ENCODE measurements at places on chromosomes 1 and 21.

DNA sequence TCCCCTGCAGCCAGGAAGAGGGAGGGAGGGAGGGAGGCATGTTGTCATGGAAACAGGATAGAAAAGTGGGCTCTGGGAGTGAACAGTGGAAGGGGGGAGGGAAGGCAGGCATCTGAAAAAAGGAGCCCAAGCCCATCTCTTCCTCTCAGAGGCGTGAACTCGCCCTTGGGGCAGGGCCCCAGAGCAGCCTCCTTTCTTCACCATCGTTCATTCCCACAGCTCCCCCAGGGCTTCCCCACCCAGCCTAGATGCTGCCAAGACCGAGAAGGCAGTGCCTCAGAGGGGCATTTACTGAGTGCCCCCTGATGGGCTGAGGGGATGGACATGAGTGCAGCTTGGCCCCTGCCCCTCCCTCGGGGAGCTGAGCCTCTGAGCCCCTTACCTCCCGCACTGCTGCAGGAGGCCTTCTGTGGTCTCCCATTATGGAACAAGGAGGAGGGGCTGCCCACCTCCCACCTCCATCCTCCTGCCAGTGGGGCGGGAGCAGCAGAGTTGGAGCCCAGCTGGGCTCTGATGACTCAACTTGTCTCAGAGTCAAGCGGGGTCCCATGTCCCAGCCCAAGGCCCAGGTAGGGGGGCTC, 39.1 kb upstream of the KIF21B start:
- no peak for DNase-seq

DNA sequence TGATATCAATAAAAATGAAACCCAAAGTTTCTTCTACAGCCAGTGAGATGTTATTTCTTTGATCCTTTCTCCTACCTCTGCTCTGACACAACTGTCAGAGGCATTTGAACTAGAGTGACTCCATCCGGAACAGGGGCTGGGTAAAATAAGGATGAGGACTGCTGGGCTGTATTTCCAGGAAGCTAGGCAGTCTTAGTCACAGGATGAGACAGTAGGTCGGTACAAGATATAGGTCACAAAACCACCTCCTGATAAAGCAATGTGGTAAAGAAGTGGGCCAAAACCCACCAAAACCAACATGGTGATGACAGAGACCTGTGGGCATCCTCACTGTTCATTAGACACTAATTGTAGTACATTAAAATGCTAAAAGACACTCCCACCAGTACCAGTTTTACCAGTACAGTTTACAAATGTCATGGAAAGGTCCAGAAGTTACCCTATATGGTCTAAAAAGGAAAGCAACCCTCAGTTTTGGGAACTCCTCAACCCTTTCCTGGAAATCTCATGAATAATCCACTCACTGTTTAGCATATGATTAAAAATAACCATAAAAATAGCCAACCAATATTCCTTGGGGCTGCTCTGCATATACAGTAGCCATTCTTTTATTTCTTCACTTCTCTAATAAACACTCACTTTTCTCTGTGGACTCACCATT, 96.7 kb downstream of the GABPA start:
- no peak for DNase-seq

- DNase-seq = no peak
These were observed 2.9 kb upstream of the ITGB2 start for GRCh38 chr21:44923480-44924084.

- DNase-seq = no peak
These were observed 21.6 kb downstream of the ZBTB17 start for GRCh38 chr1:15954316-15954715.

DNA sequence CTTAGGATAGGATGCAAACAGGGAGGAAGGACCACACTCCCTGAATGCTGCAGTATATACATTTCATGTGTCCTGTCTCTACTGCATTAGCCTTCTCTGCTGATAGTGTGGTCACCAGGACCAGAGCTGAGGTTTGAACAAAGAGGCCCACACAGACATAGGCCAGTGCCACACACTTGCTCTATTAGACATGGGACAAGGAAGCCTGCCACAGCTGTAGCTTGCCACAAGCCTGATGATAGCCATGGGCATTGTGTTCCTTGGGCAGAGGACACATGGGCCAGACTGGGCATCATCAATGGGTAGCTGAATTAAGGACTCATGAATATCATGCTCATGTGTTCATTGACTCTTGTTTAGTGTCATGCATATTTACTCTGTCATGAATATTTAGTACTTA, 10.4 kb downstream of the CAMSAP2 start:
- no peak for DNase-seq

DNA sequence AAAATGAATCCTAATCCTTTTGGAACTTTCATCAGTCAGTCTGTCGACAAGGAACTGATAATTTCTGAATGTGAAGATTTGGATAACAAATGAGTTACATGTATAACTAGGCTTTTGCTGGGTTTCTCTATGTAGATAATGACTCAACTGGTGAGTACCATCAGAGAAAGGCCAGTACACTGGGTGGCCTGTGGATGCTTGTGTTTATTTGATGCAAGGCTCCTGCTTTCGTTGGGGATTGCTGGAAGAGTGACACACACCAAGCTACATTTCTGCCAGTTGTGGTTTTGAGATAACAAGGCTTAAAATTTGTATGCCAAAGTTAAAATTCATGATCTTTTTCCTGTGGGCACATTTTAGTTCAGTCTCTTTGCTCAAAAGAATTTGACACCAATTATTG, 115.7 kb upstream of the UBE2U start:
- no peak for DNase-seq

GRCh38 chr1:118209648-118210047, 24.6 kb upstream of the SPAG17 start:
- no peak for DNase-seq

DNA sequence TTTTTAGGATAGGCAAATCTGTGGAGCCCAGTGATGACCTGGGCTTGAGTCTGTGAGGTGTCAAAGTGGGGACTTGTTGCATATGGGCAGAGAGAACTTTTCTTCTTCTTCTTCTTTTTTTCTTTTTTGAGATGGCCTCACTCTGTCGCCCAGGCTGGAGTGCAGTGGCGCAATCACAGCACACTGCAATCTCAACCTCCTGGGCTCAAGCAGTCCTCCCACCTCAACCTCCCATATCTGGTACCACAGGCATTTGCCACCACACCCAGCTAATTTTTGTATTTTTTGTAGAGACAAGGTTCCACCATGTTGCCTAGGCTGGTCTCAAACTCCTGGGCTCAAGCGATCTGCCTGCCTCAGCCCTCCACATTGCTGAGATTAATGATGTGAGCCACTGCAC, 80.3 kb downstream of the RD3 start:
- no peak for DNase-seq

GRCh38 chr1:24857507-24858133, 72.5 kb downstream of the RUNX3 start:
- no peak for DNase-seq

- no peak for DNase-seq
These were observed 5.8 kb upstream of the CHI3L2 start for GRCh38 chr1:111221633-111222291.

GRCh38 chr1:212769459-212770167, 22.0 kb downstream of the NSL1 start:
- no peak for DNase-seq

- DNase-seq = no peak
These were observed 102.7 kb upstream of the CD55 start for GRCh38 chr1:207218512-207219362.

DNA sequence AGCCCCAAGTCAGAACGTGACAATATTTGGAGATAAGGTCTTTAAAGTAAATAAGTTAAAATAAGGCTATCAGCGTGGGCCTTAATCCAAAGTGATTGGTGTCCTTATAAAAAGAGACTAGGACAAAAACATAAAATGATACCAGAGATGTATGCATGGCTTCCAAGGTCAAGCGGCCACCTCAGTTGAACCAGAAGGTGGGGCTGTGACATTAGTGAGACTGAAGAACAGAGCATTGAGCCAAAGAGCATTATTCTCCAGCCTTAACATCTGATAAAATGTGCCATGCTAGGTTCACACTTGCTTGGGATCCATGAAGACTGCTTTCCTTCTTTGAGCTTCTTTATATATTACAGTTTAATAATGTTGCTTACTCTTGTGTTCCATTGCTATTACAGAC, 554.6 kb downstream of the PLA2G4A start:
- no peak for DNase-seq

DNA sequence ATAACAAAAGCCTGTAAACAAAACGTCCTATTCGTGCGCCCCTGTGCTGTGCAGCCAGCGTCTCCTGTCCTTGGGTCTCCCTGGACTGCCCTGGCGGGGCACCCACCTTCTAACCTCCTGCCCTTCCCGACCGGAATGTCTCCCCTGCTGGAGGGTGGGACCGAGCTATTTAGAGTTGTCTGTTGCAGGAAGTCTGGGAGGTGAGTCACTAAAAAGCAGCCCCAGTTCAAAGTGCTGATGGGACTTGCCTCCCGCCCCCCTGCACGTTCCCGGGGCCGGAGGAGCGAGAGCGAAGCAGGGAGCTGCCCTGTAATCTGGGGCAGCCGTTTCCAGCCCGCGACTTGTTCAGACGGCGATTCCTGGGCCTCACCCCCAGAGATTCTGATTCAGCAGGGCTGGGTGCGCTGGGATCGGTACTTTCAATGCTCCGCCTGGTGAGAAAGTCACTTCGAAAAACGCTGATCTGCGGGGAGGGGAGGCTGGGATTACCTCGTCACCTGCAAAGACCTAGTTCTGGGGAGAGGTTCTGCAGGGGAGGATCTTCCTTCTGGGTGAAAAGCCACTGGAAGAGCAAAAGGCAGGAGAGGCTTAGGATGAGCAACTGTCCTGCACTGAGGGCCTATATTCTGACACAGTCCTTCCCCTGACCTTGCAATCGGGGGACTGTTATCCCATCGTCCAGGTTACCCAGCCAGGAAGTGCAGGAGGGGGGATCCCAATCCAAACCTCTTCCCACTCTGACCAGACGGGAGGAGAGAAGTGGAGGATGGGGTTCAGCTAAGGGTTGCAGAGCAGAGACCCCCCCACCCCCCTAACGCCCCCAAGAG, 1.2 kb upstream of the DHRS3 start:
- DNase-seq = no peak

DNA sequence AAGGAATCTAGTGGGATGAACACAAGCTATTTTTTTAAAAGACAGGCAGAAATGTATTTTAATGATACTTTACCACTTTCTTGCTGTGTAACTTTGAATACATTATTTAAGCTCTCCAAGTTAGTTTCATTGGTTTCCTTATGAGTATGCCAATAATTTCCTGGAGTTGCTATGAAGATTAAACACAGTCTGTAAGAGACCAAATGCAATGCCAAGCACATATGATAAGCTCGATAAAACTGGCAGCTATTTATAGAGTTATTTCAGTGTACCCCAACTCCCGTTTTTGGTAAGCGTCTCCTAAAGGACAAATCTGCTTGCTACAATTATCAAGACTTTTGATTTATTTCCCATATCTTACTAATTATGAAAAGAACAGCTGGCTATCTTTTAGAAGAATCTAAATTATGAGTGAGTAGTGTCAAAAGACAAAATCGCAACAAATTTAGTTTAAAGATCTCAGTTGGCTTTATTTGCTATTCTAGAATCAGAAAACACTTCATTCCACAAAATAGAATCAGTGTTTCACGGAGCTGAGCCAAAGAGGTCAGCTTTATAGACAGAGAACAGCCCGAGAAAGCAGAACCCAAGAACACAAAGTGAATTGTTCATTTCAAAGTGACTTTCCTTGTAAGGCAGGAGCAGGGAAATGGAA, 7.2 kb upstream of the MAP10 start:
- no peak for DNase-seq

GRCh38 chr1:32538887-32539583, at the start of gene ZBTB8A:
ZBTB8A (plus strand) TSS chr1:32539427; CDS start chr1:32592932, 53,505 bp downstream.
- DNase-seq = peak; percentile 9

GRCh38 chr1:109802136-109802900, 38.6 kb upstream of the EPS8L3 start:
- DNase-seq = no peak

DNA sequence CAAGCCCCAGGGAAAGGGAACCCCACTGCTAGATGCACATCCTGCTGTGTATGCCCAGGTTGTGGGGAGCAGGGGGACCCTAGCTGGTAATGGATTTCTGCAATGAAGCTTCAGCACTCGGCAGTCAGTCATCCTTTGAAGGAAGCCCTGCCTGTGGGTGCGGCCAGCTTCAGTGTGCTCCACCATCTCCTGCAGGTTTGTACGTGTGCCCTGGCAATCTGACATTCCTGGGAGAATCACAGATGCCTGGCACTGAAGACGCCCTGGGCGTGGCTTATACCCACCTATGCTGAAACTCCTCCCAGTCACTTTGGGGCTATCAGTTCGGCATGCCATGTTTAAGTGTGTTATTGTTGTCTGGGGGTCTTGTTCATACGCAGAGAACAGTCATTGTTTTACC, 6.8 kb downstream of the SPRR5 start:
- no peak for DNase-seq

DNA sequence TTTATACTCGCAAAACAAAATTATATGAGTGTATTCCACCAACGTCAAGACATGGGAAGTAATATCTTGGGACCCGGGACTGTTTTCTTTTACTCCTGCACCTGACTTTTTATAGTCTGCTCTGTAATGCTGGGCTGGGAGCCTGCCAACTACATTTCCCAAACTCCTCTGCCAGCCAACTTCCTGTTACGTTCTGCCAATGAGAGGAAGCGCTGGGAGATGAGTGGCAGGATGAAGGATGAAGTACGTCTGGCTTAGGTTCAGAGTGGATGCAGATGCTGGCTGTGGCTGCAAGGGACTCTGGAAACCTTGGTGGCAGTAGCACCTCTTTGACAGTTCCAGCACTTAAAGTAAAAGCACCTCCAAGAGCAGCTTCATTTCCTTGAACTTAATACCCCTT, 59.6 kb downstream of the USP24 start:
- peak; percentile 54 for DNase-seq

DNA sequence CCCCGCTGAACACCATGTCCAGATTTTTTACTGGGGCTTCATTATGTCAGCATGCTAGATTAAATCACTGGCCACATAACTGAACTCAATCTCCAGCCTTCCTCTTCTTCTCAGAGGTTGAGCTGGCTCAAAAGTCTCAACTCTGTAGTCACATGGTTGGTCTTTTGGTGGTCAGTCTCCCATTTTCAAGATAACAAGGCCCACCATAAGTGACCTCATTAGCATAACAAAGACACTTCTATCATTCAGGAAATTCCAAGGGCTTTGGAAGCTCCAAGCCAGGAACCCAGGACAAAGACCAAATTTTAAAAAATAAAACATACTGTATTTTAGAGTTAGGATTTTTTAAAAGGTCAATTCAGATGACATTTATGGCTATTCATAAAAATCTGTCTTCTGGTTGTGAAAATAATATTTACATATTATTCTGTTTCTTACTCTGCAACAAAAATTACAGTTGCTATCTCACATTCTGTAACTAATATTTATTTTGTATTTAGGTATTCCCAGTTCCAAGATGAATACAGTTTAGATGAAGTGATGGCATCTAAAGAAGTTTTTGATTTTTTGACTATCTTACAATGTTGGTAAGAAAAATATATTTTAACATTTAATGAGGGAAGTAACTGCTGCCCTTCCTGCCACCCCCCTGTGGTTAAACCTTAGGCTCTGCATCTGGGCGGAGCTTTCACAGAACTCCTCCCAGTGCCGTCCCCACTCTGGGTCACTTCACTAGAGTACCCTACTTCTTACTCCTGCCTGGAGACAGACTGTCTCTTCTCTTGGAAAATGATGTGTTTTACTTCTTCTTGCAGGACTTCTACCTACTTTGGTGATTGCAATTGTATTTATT, 49.3 kb downstream of the SCP2 start:
- no peak for DNase-seq

Measured in NCI-H2029 treated with DMSO at 0.1 percent for 48 hours (cell line).